Glomerular endothelial cell (primary cell): ENCODE measurements at places on chromosomes 12 and 14.

DNA sequence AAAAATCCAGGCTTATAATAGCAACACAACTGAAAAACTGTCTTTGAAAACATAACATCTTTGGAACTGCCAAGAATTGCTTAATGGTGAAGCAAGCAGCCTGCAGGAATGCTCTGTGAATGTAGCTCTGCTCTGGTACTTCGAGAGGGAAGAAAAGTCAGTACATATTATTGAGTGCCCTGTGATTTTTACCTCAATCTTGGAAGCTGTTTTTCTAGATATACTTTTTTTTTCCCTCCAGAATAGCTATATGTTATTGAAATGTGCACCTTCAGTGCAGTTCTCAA, 508.1 kb downstream of the PCNX1 start:
- no peak for DNase-seq

DNA sequence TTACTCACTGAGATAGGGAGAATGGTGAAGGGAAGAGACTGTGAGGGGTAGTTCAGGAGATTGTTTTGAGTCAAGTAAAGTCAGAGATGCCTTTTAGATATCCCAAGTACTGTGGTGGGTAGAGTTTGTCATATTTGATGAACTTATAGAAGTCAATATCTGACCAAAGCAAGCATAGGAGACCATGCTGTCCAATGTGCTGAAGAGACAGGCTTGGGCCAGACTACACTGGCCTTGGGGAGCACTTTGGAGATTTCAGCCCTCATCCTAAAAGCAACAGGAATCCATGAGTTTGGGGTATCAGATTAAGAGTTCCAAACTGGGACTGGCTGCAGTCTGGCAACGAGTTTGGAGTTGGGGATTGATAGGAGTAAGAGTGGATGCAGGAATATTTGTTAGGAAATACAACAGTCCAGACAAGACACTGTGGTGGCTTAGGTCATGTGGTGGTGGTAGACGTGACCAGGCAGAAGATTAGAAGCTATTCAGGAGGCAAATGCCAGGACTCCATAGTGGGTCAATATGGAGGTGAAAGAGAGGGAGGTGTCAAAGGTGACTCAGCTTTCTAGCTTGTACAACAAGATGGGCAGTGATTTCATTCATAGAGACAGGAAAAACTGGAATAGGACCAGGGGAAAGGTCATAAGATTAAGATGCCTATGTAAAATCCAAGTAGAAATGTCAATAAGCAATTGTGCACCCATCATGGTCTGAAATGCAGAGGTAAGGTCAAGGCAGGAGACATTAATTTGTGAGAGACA, 81.9 kb downstream of the FAR2 start:
- no peak for DNase-seq

GRCh38 chr14:74661726-74662450, 49.9 kb upstream of the LTBP2 start:
- no peak for DNase-seq

DNA sequence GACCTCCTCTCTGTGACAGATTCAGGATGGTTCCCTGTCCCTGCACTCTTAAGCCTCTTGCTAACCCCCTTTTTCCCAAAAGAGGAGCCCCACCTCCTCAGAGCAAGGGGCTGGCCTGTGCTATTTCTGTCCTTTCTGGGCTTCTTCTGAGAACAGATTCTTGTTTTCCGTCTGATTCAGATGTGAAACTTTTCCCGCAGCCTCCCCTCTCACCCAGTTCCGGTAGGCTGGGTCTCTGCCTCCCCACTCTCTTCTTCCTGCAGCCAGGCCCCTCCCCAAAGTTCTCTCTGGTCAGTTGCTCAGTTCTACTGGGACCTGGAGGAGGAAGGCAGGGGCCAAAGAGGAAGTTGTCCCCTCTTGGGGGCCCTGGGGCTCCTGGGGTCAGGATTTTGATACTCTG, 11.8 kb downstream of the PDE1B start:
- DNase-seq, result no peak

GRCh38 chr14:103520657-103521437, 1.8 kb downstream of the CKB start:
- no peak for DNase-seq

- DNase-seq, result no peak
Measured at GRCh38 chr12:118361889-118362288, 10.8 kb downstream of the TAOK3 start.

- DNase-seq, result no peak
Measured at GRCh38 chr14:71240866-71241520, 333.7 kb downstream of the PCNX1 start.

DNA sequence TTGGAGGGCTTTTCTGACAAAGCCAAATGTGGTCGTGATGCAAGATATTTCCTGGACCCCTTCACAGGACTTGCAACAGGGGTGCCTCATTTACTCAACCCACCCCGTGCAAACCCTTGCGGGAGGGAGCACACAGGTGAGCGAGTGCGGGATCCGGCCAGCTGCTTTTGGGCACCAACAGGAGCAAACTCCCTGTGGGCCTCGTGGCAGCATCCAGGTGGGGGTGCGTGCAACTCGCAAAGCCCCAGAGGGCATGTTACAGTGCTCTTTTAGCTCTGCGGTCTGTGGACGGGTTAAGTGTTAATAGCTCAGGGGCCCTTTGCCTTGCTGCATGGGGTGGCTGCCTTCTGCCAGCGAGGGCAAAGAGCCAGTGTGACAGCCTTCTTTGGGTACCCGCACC, 707.6 kb upstream of the MDGA2 start:
- DNase-seq, result no peak

DNA sequence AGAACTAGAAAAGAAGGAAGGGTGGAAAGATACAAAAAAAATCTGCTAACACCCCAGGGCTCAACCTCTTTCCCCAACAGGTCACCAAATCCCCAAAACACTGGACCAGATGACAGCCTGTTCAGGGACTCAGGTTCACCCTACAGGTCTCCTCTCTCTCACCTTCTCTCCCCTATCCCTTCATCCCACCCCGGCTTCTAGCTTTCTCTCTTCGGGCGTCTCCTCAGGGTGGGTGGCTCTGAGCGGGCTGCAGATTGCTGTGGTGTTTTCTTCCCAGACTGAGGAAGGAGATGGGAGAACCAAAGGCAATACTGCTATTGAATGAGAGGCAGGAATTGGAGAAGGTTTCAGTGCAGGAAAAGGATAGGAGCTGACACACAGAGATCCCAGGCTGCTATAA, 39.3 kb downstream of the ANO2 start:
- no peak for DNase-seq

GRCh38 chr12:54189198-54189539, 384 bp upstream of the SMUG1 start:
- DNase-seq, result no peak

DNA sequence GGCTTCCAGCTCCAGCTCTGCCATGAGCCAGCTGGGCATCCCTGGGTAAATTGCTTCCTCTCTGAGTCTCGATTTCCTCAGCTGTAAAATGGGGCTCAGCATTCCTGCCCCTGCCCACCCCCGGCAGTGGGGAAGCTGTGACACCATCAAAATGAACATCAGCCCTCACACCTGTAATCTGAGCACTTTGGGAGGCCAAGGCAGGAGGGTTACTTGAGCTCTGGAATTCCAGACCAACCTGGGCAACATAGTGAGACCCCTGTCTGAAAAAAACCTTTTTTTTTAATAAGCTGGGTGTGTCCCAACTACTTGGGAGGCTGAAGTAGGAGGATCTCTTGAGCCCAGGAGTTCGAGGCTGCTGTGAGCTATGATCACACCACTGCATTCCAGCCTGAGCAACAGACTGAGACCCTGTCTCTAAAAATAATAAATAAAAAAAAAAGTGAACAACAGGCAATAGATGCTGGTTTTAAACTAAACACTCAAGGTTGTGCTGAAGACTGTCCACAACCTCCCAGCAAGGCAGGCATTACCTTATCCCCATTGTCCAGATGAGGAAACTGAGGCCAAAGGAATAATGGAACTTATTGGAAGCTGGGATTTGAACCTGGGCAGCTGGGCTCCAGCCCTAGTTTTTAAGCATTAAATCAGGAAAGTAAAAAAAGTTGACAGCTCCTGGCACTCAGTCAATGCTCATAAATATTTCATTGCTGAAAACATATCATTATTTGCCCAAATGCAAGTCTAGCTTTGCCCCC, 4.3 kb downstream of the TRPV4 start:
- no peak for DNase-seq

- no peak for DNase-seq
Measured at GRCh38 chr14:63045612-63046320, 508 bp upstream of the KCNH5 start.

- no peak for DNase-seq
Measured at GRCh38 chr14:50475460-50475859, 56.9 kb downstream of the MAP4K5 start.

DNA sequence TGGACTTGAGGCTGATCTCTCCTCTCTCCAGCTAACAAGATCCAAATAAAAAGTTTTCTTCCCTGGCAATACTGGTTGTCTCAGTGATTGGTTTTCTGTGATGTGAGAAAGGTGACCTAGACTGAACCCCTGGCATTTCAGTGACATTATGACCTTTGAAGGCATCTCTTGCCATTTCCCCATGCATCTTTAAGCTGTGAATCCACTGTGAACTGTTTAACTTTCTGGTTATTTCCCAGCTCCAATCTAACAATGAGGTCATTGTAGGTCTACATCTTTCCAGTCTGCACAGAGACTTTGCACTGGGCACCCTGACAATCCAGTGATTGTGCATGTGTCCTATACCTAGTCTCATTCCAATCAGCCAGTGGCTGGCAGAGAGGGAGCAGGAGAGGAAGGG, 155.9 kb upstream of the NUDT4 start:
- no peak for DNase-seq

DNA sequence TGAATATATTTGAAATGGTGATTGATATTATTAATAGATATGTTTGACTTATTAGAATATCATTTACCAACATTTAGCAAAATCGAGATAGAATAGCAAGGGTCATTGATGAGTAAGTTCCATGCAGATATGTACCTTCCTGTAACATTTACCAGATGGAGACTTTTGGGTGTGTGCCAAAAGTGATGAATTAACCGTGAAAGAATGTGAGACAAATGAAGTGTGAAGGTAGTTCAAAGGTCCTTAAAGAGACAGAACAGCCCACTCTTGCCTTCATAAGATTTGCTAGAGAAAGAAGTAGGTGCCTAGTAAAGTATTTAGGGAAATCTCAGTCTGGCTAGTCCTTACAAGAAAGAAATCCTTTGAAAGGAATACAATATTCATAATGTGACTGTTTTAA, 45.5 kb downstream of the FGD4 start:
- no peak for DNase-seq

DNA sequence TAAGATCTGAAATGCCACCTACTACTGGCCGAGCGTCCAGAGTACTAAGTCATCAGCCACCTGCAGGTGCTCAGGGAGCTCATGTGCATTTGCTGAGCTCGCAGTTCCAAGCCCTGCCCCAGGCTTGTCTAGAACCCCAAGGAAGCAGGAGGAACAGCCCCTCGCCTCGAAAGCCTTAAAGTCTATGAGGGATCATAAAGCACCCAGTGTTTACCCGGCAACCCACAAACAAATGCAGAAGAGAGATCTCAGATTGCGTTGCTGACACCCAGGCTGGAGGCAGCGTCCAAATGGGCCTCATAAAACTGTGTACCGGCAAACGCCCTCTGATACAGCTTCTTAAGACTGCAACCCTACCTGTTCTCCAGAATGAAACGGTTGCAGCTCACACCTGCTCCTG, 6.8 kb downstream of the KDM2B start:
- no peak for DNase-seq

- no peak for DNase-seq
Measured at GRCh38 chr12:33012226-33012625, 115.6 kb upstream of the PKP2 start.

GRCh38 chr14:26577711-26578110, 20.1 kb downstream of the NOVA1 start:
- DNase-seq, result no peak

DNA sequence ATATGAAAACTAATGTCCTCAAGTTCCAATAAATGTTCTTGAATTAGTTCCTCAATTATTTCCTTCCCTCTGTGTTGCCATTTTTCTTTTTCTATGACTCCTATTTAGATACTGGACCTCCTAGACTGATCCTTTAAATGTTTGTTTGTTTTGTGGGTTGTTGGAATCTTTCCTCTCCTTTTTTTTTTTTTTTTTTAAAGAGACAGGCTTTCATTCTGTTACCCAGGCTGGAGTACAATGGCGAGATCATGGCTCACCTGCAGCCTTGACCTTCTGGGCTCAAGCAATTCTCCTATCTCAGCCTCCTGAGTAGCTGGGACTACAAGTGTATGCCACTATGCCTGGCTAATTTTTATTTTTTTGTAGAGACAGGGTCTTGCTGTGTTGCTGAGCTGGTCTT, 9.6 kb downstream of the PRKAG1 start:
- DNase-seq, result no peak

- no peak for DNase-seq
Measured at GRCh38 chr12:122082621-122083356, 4.2 kb downstream of the MLXIP start.

DNA sequence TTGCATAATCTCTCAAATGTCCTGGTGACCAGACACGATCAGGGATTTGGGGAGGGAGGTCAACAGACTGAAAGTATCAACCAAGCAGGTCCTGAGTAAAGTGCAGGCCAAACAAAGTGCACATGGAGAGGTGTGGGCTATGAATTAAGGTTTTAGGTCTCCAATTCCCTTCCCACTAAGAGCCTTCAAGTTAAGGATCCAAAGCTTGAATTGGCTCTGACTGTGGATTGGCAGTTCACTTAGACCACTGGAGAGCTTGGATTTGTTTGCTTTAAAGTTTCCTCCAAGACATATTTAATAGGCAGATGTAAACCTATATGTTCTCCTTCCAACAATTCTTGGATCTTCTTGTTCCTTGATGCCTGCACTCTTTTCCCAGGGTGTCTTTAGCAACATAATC, 129.6 kb upstream of the IGF1 start:
- no peak for DNase-seq

- DNase-seq, result no peak
Measured at GRCh38 chr12:111858186-111858585, 16.2 kb downstream of the MAPKAPK5 start.

DNA sequence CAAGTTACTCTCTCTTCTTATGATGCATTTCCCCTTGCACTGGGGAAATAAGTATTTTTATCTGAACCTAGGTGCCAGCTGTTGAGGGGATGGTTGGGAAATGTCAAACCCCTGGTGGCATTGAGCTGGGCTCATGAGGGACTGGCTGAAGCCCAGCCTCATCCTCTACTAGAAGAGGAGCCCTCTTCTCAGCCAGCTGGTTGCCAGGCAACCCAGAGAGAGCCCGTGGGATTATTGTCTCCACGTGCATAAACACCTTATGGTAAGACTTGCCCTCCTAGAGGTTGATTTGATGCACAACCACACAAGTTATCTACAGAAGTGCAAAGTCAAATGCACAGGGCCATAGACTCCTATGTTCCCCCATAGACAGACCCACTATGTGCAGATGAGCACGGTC, 89.8 kb downstream of the WSCD2 start:
- DNase-seq, result no peak

- no peak for DNase-seq
Measured at GRCh38 chr12:28933864-28934527, 215.1 kb upstream of the FAR2 start.

- no peak for DNase-seq
Measured at GRCh38 chr12:129226851-129227250, 373.6 kb downstream of the GLT1D1 start.

- no peak for DNase-seq
Measured at GRCh38 chr12:75632442-75632841, 121.0 kb upstream of the KRR1 start.
